ENCODE measurements at places on chromosomes 3 and 15.

DNA sequence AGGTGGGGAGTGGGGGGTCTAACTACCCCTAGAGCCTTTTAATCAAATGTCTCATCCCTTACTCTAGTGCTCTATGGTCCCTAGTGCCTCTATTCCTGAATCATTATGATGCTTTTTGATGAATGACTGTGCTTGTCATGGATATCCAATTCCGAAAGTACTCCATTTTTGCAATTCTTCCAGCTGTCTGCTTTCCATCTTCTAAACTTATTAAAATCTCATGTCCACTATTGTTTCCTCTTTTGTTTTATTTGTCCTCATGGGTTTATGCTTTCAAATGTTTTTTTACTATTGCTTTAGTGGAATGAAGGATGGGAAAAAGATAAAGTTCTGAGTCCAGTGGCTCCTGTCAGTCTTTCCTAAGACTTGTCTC lies 77.2 kb upstream of the KCNMB2 start:
- no peak for DNase-seq

GRCh38 chr3:54878145-54878544 lies 49.7 kb downstream of the LRTM1 start:
- no peak for DNase-seq

GRCh38 chr15:62752657-62753517 lies 289.7 kb upstream of the TPM1 start:
- DNase-seq = no peak

DNA sequence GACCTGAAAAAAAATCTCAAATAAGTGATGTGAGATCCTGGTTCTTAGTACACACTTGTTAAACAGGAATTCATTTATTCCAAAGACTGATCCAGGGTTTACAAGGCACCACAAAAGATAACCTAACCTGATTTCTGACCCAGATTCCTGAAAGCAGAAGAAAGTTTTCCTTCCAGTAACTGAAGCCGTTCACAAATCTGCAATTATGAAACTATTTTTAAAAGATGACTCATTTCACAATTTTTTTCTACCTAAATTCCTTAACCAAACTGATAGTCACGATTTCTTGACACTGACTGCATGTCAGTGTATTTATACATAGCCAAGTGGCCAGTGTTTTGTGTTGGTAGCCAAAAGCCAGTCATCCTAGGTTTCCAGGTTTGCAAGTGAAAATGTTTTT lies 17.1 kb downstream of the SLC9A9 start:
- DNase-seq = peak; percentile 61

DNA sequence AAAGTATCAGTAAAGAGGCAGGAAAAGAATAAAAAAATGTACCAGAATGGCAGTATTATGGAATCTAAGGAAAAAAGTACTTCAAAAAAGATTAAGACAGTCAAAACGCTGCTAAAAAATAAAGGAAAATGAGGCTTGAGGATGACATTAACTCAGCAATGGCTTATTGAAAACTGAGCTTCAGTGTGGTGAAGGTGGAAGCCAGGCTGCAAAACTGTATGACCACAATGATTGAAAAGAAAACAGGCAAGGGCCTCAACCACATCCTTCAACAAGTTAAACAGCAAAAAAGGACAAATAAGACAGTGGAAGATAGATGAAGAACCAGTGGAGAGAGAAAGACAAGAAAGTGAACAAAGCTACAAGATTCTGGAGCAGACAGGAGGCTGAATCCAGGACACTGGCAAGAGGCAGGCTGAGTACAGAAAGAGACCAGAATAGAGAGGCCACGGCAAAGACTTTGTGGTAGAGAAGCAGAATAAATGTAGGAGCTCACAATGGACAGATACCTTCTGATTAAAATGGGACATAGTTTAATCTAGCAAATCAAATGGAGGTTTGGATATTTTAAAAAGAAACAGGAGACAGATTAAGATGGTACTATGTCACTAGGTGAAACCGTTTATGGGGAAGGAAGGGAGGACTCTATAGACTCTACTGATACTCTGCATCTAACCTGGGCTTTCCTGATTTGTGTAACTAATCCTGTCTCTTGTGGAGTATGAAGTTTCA lies 86.1 kb downstream of the TJP1 start:
- no peak for DNase-seq

- DNase-seq = no peak
Measured at GRCh38 chr3:40588406-40588805, 63.6 kb downstream of the ZNF621 start.

GRCh38 chr3:152222327-152222726 lies 46.4 kb upstream of the MBNL1 start:
- DNase-seq = no peak

All from MM.1S (cell line).